ENCODE measurements at places on chromosomes 1 and 21. TPM values are rescaled to one million over a fixed set of nuclear protein-coding genes. Genes with fewer than 3 reads are reported as not detected.

DNA sequence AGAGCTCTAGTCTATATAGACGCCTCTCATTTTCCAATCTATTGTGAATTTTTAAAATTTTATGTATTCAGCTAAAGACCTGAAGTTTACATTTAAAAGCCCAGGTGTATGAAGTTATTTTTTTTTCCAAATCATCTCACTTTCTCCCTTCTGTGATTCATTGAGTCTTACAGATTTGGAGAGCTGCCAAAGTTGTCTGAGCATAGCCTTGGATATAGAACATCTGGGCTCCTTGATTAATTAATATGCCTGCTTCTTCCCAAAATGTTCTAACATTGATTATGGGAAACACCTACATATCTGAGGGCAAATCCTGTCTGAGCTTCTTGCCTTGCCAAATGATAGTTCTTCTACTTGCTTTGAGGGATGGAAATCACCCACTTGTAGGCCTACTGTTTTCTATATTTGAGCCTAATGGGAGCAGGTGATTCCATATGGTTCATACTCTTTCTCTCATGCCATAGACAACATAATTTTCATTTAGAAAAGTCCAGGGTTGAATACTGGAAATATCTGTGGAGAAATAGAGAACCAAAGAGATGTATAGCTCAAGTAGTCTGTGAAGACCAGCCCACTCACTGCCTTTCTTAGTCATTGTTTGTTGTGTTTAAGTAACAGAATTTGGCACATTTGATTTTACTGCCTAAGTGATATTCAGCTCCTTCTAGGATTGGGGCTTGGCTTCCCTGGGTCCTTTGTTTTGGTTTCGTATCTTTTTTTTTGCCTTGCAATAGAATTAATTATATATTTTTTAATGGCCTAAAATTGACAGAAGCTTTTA is 46.2 kb downstream of the MACF1 start:
- no peak for DNase-seq

DNA sequence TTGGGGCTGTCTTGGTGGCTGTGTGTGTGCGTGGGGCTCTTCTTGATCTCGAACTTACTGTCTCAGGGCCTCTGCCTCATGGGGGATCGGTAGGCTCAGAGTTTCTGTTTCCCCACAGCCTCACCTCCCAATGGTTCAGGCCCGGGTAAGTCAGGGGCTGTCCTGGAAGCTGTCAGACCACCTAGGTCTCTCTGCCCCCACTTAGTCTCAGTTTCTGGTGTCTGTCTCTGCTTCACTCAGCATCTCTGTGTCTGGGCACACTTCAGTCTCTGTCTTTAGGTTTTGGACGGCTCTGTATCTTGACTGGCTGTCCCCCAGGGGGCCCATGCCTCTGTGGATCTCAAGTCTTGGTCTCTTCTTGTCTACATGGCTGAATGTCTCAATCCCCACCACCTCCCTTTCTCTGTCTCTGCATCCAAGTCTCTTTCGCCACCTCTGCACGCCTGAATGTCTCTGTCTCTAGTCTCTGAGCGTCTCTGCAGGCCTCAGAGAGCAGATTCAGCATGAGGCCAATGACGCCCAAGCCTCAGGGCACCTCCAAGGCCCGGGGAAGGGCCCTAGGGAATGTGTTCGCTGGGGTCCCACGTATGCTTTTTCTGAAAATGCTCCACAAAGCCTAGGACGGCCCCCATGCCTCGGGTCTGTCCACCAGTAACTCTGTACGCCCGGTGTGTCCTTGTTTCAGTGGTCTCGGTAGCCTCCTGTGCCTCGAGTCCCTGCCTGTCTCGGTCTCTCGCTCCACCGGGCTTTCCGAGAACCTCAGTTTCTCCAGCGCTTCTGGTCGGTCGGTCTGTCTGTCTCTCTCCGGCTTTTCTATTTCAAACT is 818 bp downstream of the FHL3 start:
- no peak for DNase-seq

DNA sequence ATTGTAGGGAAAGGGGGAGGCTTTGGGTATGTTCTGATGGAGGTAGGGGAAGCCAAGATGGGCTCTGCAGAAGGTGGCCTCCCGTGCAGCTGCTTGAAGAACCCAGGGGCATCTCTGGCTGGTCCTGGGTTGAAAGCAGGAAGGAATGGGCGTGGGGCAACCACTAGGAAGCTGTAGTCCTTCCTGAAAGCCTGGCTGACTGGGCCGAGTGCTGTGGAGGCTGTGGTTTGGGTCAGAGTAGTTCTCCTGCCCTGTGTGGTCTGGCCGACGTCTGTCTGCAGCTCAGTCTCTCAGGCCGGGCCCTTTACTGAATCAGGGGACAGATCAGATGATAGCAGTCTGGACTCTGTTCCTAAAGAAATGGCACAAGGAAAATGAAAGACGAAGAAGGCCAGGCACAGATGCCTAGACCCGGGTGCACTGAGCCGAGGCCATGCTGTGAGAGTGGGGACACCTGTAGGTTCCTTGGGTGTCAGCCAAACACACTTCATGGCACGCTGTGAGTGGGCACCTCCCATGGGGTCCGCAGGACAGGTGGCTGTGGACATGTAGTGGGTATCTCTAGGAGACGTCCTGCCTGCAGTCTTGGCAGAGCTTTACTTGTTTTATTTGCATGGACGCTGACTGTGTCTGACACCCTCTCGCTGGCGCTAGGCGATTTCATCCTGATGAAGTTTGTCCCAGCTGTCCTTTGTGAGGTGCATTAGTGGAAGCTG is 87.0 kb downstream of the POFUT2 start:
- no peak for DNase-seq

DNA sequence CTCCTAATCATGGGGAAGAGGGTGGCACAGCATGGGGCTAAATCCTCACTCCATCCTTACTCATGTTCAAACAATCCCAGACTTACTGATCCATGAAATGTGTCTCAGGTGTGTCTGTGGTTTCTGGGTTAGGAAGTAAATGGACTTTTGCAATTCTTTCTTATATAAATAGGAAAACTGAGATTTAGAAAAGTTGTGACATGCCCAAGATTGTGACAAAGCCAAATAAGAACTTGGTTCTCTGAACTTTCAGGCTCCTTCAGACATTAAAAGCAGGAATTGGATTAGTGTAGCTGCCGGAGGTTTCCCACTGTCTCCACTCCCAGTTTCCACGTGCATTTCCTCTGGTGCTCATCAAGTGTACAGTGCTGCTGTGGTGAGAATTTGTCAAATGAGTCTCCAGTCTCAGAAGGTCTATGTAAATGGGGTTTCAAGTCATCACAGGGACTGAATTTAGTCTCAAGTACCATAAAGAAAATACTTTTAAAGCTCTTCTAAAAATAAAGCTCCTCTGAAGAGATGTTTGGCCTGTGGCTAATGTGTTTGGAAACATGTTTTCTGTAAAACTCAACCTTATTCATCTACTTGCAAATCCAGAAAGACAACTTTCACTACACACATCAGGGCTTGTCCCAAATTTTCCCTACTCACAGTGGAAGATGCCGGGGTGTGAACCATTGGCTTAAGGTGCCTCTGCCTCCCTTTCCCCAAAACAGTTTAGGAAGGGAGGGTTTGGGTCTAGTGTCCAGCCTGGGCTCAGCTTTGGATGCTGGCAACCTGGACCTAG is 115.2 kb downstream of the NGF start:
- DNase-seq, result no peak

DNA sequence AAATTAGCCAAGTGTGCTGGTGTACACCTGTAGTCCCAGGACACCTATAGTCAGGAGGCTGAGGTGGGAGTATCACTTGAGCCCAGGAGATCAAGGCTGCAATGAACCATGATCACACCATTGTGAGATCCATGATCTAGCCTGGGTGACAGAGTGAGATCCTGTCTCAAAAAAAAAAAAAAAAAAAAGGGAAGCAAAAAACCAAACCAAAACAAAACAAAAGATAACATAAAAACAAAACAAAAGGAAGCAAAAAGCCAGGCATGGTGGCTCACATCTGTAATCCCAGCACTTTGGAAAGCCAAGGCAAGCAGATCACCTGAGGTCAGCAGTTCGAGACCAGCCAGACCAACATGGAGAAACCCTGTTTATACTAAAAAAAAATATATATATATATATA is 9.4 kb upstream of the AKR1A1 start:
- no peak for DNase-seq

DNA sequence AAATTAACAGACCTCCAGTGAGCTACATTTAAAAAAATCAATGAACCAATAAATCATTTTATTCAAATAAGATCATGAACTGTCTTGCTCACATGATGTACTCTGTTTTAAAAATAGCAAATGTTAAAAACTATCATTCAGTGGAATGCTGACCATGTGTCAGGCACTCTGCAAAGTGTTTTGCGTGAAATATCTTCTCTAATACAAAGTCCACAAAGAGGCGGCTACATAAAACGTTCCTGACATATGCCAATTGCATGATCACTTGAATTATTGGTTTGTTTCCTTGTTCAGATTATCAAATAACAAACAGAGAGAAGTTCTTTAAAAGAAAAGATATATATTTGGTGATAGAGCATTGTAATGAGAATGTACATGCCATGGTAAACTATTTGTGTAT is 10.7 kb downstream of the FMO2 start:
- no peak for DNase-seq

GRCh38 chr1:99358770-99359169 is 94.5 kb downstream of the PLPPR4 start:
- DNase-seq, result no peak

GRCh38 chr1:108610073-108610472 is 50.2 kb downstream of the EEIG2 start:
- no peak for DNase-seq

- no peak for DNase-seq
Measured at GRCh38 chr1:1058921-1059493, 15.1 kb downstream of the RNF223 start.

DNA sequence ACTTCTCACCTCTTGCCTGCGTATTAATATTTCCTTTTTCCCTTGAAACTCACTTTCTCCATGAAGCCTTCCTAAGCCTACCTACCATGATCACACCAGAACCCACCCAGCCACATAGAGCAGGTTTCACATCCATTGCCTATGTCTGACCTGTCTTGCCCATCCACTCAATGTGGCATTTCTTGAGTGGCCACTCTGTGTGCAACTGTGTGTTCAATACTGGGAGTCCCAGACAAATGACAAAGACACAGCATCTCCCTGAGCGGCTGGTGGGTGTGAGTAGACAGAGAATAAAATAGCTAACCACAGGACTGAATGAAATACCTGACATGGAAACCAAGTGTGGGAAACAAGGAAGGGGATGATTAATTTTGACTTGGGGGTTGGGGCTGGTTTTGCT is 3.1 kb downstream of the PTGFRN start:
- no peak for DNase-seq

DNA sequence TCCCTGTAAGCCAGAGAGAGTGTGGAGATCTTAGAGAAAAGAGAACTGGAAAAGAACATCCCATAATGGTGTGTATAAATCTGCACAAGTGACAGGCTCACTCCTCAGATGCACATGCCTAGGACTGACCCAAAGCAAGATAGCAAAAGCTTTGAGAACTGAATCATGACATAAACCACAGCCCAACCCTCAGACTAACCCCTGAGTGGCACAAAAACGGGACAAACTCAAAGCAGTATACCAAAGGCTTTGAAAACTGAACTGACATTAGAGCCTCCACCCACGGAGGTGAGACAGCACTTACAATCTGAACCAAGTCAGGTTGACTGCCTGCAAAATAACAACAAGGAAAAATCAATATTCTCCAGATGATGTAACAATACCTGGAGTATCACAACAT is 70.8 kb downstream of the TIAM1 start:
- no peak for DNase-seq

DNA sequence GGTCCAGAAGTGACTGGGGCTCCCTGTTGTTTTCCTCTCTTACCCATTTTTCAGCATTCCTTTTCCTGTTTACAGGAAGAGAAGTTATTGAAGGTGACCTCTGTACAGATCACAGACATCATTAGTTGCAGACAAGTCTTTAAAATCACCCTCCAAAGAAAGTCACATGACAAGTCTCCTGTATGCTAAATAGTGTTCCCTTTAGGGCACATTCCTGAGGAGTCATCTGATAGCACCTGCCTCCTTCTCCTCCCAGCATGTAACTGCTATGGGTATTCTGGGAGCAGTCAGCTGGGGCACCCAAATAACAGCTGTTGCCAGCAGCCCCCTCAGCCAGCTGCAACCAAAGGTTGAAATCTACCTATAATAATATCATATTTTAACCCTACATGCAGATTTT is 200.6 kb downstream of the PTGER3 start:
- no peak for DNase-seq

DNA sequence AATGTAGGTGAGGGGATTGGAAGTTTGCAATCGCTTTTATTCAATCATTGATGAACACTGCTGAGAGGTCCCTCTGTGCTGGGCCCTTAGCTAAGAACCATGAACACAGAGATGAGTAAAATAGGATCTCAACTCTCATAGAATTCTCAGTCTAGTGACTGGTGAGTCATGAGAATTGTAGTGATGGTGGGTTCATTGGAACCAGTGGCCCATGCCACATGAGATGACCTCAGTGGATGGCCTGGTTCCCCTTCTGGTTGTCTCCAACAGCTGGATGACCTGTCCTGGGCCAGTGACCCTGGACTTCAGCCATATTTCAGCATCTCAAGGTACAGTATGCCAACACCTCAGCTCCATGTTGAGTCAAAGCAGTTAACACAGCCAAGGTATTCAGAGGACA is 21.3 kb upstream of the S100A10 start:
- DNase-seq, result no peak

- DNase-seq, result no peak
Measured at GRCh38 chr1:41274752-41275545, 32.8 kb upstream of the SCMH1 start.

DNA sequence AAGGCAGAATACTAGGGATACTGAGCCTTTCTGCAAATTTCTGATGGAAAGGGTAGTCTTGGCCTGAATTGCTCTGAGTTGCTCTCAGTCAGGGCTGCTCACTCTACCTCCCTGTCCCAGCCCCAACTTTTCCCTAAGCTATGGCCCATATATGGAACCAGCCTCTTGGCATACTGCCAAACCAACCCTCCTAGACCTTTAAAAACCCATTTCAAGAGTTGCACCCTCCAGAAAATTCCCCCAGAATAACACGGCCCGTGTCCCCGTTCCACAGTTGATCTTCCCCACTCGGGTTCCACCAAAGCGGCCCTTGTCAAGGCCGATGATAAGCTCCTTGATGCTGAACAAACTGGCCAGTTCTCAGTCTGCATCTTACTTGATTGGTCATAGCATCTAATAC is 25.4 kb downstream of the SYT6 start:
- no peak for DNase-seq

The PTAFR gene
- 2.6 TPM for total RNA-seq

The SLC1A7 gene
- total RNA-seq, result not detected

The SPRR4 gene
- not detected for total RNA-seq

The ERICH3 gene
- total RNA-seq, result 8.7 TPM

The FCMR gene
- total RNA-seq, result not detected

The CA14 gene
- total RNA-seq, result 7.3 TPM

The ZYG11A gene
- 0.64 TPM for total RNA-seq

The PGLYRP3 gene
- not detected for total RNA-seq
